ENCODE measurements at places on chromosomes 16 and 17.

DNA sequence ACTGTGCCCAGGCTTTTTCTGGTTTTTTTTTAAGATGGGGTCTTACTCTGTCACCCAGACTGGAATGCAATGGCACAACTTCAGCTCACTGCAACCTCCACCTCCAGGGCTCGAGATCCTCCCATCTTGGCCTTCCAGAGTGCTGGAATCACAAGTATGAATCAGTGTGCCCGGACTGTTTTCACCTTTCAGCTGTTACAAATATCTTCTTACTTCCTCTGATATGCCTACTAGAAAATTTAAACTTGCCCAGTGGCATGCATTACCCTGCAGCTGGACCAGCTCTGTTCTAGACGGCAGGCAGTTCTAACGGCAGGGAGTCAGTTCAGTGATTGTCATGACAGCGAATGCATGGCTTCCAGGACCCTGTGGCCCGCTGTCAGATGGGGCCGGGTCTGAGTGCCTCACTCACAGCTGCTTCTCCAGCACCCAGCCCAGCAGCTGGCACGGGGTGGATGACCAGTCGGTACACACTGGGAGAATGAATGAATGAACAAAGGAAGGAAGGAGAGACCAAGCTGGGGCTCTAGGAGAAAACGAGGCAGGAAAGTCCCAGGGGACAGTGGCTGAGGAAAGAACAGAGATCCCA is 28.0 kb upstream of the LITAF start:
- no peak for DNase-seq

DNA sequence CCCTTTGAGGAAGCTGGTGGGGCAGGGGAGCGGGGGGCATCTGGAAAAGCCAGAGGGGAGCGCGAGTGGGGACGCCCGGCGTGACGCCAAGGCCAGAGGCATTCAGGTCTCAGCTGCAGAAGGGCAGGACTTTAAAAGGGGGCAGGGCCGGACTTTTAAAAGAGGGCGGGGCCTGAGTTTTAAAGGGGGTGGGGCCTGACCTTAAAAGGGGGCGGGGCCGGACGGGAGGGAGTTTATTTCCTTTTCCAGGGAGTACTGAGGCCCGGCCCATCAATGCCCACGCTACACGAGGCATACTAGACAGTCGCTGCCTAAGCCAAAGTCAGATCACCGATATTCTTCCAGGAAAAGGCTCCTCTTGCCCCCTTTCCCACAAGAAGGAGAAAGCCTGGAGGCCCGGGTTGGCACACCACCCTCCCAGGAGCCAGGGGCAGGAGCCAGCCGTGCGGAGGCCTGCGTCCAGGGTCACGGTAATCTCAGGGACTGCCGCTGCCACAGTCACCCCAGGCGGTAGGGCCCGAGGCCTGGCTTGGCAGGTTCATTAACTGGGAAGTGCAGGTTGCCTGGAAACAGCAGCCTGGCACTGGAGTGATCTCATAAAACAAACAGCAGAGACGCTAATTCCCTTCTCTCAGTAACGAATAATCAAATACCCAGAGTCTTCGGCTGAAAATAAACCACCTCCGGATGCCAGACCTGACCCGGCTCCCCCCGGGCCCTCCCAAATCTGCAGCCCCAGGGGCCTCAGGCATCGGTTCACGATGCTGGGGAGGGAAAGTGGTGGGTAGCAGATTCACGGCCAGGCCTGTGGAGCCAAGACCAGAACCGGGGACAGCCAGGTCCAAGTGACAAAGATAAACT is 90.7 kb downstream of the TIMM22 start:
- DNase-seq: peak; percentile 62

GRCh38 chr17:68539548-68540467 is 27.6 kb downstream of the PRKAR1A start:
- no peak for DNase-seq

DNA sequence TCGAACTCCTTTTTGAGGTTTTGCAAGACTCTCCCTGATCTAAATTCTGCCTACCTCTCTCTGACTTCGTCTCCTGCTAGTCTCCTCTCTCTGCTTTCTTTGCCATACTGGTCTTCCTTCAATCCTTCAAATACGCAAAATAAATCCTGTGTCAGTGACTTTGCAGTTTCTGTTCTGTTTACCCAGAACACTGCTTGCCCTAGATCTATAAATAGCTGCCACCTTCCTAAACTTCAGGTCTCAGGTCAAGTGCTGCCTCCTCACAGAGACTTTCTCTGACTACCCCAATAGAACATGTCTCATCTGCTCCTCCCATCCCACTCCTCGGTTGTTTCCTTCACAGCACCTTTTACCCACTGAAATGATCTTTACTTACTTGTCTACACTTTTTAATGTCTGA is 78.9 kb downstream of the TRIM37 start:
- peak; percentile 12 for DNase-seq

GRCh38 chr16:55811811-55812210 is 21.1 kb downstream of the CES1 start:
- DNase-seq: no peak

GRCh38 chr16:17131351-17131750 is 339.4 kb downstream of the XYLT1 start:
- DNase-seq: no peak

GRCh38 chr17:74276051-74276476 is 2.0 kb downstream of the DNAI2 start:
- peak; percentile 73 for DNase-seq

DNA sequence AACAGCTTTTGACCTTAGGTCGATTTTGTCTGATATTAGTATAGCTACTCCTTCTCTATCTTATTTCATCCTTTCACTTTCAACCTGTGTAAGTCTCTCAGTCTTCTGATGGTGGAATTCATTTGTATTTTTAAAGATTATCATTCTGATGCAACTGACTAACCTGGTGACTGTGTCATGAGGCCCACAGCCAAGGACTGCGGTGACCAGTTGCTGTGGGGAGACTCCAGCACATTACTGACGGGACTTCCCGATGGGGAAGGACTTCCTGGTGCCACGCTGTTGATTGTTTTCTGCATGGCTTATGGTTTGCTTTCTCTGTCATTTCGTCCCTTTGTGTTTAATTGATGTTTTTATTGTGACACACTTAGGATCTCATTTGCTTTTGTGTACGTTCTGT is 34.2 kb downstream of the RMI2 start:
- DNase-seq: no peak

GRCh38 chr16:50585331-50585776 is 37.2 kb downstream of the NKD1 start:
- DNase-seq: peak; percentile 15

- DNase-seq: no peak
Observed at GRCh38 chr16:56814537-56815432, 50.2 kb upstream of the SLC12A3 start.

DNA sequence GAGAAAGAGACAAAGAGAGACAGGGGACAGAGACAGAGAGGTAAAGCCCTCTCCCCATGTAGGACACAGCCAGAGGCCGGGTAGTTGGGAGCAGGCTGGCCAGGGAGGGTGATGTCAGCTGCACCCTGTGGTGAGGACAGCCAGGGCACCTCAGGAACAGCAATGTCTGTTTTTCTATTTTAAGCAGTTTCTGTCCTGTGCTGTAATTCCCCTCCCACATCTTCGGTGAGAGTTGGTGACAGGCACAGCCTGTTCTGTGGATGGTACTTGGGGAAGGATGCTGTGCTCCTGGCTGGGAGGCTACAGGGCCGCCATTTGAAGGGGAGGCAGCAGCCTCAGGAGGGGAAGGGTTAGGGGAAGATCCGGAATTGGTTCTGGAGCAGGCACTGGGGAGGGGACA is 163.5 kb downstream of the SDK2 start:
- DNase-seq: no peak

GRCh38 chr16:81885976-81886586 is 107.0 kb downstream of the PLCG2 start:
- no peak for DNase-seq
